ENCODE measurements at places on chromosomes 12 and 14.

GRCh38 chr14:95489214-95490137 lies 27.0 kb downstream of the SYNE3 start:
- DNase-seq: no peak

- no peak for DNase-seq
Measured at GRCh38 chr12:95694136-95694535, 96.4 kb downstream of the NTN4 start.

- DNase-seq: no peak
Measured at GRCh38 chr12:778615-779014, 26.2 kb downstream of the WNK1 start.

DNA sequence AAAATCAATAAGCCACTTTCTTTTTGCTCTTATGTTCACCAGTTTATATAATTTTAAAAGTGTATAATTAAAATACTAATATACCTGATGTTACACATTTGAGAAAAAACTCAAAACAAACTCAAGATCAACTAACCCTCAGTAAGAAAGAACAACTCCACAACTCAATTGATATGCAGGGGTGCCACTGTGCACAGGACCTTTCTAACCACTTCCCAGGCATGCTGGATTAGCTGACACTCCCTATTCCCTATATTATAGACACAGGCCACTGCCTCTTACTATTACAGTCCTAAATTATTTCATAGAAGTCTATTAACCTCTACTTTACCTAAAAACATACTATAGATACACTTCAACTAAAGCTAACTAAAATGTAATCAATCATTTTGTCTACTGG lies 191.7 kb upstream of the KRR1 start:
- DNase-seq: no peak

GRCh38 chr12:127165567-127166392 lies 1101.2 kb upstream of the TMEM132C start:
- DNase-seq: peak; percentile 24

GRCh38 chr14:50063876-50064420 lies 52.4 kb downstream of the VCPKMT start:
- DNase-seq: no peak

DNA sequence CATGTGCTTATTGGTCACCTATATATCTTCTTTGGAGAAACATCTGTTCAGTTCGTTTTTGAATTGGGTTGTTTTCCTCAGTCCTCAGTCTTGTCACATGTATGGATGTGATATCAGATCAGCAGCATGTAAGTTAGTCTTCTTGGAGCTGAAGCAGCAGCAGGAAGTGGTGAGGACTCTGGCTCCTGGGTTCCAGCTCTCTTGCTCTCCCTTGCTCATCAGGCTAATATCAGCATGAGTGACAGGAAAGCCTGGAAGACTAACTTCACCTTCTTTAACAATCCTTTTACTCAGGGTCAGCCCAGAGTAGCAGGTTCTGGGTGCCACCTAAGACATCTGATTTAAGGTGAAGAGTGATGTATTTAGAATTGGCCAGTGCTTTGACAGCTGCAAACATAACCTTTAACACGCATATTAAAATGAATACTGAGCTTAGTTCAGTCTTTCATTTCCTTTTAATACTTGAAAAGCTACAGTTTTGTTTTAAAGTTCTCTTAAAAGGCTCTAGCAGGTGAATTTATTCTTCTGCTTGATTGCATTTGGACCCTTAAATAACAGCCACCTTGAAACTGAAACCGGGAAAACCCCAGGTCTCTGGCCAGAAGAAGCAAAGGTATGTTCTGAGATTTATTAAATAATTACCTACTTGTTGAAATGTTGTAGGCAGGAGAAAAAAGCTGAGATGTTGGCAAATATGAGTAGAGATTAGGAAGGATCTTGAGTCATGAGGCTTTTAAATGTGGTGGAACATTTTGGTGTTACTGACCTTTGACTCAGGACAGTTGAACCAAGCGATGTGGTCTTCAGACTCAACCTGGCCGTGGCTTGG lies 54.3 kb downstream of the DRAM1 start:
- no peak for DNase-seq

- no peak for DNase-seq
Measured at GRCh38 chr14:101134161-101134631, 230.7 kb upstream of the RTL1 start.

DNA sequence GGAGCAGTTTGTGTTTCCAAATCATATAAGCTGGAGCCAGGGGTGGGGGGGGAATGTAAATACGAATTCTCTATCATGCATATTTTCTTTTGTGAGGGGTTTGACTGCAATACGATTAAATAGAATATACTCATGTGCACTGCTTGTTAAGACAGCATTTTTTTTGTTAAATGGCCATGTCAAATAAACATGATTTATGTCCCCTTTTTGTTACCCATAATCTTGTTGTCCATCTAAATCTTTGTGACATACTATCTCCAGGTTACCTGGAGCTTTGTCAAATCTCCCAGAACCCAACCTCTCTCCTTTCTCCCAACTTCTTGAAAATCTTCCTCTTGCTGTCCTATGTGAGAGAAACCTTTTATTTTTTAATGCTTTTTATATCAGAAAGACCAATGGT lies 233.1 kb downstream of the SLC25A21 start:
- no peak for DNase-seq

DNA sequence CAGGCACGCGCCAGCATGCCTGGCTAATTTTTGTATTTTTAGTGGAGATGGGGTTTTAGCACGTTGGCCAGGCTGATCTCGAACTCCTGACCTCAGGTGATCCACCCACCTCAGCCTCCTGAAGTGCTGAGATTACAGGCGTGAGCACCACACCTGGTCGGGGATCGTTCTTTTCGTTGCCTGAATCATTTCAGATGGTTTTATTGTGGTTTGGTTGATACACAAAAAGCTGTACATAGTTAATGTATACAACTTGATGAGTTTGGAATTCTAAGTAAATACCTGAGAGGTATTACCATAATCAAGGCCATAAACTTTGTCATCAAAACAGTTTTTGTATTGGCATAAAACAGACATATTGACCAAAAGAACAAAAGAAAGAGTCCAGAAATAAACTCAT lies 63.3 kb downstream of the RIC8B start:
- no peak for DNase-seq

GRCh38 chr14:103728141-103728540 lies 12.5 kb downstream of the ZFYVE21 start:
- no peak for DNase-seq

- DNase-seq: no peak
Measured at GRCh38 chr14:61553730-61554641, 141.3 kb upstream of the HIF1A start.

DNA sequence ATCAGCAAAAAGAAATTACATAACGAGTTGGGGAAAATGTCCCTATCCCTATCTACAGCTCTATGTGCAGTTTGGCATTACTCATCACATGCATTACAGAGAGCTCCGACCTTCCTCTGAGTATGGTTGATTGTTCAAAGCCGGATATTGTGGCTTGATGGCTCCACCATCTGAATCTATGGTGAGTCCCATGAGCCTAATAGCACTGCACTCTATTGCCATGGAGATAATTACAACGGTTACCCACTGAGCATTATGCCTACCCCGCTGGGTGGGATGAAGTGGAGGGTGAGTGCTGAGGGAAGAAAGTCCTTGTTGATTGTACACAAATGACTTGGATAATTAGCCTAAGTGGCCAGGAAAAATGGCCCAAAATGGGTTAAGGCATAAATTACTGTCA lies 800.5 kb downstream of the NRXN3 start:
- no peak for DNase-seq

DNA sequence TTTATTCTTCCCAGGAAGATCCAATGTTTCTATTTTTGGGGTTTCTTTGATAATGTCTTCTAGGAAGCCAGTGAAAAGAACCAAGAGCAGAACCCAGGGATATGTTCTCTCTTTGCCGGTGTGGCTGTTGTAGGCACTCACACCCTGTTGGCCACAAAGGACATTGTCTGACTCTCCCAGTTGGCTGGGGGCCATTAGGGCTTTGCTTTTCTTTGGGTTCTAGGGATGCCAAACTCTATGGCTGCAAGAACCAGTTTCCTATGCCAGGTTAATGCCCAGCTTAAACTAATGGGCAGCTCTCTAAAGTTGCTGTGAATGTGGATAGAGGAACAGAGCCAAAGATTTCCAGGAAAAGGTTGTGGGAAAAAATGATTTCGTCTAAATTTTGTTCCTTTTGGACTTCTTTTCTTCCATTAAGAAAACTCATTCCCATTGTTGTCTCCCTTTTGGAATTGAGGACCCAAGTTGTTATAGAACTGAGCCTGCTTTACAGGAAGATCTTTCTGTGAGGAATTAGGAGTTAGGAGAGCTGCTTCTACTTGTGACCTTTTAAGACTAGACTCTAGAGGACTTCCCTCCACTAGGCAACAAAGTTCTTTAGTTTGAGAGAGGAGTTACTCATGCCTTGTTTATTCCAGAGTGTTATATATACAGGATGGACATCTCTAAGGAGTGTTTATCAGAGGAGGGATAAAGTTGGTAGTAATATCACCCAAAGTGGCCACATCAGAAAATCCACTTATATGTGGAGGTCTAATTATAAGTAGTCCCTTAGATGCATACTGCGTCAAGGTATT lies 13.1 kb downstream of the COPZ1 start:
- DNase-seq: no peak

DNA sequence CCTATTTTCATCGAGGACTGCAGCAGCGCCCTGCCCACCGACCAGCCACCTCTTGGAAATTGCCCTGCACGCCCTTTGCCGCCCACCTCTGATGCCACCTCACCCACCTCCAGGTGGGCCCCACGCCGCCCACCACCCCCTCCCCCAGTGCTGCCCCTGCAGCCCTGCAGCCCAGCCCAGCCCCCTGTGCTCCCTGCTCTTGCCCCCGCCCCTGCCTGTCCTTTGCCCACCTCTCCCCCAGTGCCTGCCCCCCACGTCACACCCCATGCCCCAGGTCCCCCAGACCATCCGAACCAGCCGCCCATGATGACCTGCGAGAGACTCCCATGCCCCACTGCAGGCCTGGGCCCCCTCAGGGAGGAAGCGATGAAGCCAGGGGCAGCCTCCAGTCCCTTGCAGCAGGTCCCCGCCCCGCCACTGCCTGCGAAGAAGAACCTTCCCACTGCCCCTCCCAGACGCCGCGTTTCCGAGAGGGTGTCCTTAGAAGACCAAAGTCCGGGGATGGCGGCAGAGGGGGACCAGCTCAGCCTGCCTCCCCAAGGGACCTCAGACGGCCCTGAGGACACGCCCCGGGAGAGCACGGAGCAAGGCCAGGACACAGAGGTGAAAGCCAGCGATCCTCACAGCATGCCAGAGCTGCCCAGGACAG lies 96.5 kb downstream of the LGMN start:
- no peak for DNase-seq

GRCh38 chr12:75479963-75480461 lies 543 bp upstream of the GLIPR1 start:
- no peak for DNase-seq

DNA sequence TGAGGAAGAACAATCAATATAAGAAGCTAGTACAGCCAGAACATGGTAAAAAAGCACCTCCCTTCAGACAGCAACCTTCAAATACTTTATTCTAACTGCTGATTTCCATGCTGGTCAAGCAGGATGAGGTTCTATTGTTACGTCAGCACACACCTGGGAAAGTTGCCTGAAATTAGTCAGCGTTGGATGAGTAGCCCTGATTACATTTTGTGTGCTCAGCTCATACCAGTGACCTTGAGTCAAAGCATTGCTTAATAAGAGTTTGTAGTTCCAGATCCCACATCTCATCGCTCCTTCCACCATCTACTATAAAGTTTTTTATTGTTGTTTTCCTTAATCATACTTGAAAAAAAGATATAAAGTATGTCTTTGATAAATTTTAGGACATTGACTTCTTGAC lies 361.5 kb downstream of the EGLN3 start:
- no peak for DNase-seq

DNA sequence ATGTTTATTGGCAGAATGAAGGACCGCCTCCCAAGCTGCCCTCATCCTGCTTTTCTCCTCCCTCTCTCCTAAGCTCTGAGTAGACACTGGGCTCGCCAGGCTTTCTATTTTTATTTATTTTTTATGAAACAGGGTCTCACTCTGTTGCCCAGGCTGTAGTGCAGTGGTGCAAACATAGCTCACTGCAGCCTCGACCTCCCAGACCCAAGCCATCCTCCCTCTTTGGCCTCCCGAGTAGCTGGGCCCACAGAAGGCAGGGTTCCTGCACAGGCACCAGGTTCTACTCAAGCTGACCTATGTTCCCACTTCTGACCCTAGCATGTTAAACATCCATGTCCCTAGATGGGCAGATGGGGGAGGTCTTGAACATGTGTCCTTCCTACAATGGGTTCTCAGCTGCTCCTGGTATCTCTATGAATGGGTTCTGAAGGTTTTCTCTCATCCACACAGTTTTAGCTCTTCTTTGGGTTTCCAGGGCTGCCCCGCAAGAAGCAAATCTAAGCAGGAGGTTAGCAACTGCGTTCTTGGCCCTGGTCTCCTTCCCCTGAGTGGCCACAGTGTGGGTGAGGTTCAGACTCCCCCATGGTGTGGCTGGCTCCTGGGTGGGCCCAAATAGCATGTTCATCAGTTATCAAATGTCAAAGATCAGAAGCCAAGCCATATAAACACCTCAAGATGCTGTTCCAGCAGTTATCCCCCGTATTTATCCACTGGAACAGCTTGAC lies 167.3 kb downstream of the ZFP36L1 start:
- no peak for DNase-seq

- no peak for DNase-seq
Measured at GRCh38 chr12:26287671-26288381, 92.5 kb downstream of the SSPN start.

DNA sequence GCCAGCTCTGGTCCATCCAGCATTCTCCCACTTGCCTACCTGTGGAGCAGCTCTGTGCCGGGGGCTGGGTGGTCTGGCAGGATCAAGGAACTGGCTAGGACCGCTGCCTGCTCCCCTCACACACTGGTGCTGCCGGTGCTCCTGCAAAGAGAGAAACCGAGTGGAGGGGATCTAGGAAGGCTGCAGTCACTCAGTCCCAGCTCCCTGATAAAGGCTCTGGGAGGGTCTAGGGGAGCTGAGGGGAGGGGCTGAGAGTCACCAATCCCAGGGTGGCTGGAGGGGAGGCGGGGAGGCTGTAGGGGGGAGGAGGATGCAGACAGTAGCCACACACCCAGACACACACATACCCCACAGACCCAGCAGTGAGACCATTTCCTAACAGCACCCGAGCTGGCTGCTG lies at the start of gene TAC3:
TAC3 (minus strand) TSS at position 182 of the 400 bp plus-strand sequence. CDS start 732 bp downstream, outside the sequence.
- no peak for DNase-seq

GRCh38 chr12:124436366-124436765 lies 131.0 kb downstream of the NCOR2 start:
- DNase-seq: no peak

DNA sequence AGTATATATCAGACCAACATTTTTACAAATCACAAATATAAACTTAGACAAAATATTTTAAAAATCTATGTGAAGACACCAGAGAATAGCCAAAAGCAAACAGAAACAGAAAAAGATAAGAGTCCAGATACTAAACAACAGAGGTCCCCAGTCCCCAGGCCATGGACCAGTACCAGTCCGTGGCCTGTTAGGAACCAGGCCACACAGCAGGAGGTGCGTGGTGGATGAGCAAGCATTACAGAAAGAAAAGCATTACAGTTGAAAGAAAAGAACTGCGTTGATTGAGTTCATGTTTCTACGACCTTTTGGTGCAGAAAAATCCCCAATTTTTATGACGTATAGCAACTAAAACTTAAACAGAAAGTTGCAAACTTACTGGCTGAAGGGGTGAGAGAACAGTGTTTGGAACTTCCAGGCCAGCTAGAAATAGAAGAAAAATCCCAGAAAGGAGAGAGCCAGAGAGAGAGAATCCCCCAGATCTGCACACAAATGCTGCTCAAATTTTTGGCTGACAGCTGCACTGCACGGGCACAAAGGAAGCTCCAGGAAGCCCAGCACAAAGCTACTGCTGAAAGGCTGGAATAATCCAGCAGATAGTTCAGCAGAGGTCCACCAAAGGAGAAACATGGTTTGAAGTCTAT lies 159.6 kb upstream of the C14orf180 start:
- no peak for DNase-seq
